Left cardiac atrium (tissue), 4 donors: ENCODE measurements at places on chromosomes 16 and 17.

GRCh38 chr17:82418001-82418986 lies at the start of the genes HEXD and OGFOD3:
Gene HEXD, plus strand, starts transcription at chr17:82418347. Its CDS starts 1,453 bp downstream, at chr17:82419800.
Gene OGFOD3, minus strand, starts transcription at chr17:82418586. Its CDS starts 101 bp downstream, at chr17:82418485.
- DNase-seq = peak; percentile 87

DNA sequence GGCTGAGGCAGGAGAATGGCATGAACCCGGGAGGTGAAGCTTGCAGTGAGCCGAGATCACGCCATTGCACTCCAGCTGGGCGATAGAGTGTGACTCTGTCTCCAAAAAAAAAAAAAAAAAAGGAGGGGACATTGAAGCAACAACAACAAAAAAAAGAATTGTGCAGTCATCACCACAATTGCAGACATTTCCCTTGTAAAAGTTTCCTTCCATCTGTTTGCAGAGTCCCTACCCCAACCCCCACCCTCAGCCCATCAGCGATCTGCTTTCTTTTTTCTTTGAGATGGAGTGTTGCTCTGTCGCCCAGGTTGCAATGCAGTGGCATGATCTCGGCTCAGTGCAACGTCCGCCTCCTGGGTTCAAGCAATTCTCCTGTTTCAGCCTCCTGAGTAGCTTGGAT lies 3.7 kb downstream of the MGRN1 start:
- DNase-seq = no peak

GRCh38 chr16:84952335-84953189 lies 58.8 kb downstream of the ZDHHC7 start:
- DNase-seq = peak; percentile 77

DNA sequence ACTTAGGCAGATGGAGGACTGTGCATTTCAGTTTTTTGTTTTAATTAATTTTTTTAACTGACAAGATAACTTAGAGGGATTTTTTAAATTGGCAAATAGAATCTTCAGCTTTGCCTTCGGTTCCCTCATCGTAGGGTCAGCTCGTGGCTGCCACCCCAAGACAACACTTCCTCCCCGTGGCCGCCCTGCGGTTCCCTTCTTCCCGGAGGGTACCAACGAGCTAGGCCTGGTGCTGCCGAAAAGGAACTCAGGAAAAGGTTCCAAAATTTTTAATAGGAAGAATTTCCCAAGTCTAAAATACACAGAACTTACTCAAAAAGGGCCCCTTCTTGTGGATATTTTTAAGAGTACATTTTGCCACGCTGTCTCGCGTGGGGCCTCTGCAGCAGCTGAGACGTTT lies 210.4 kb upstream of the CHMP6 start:
- no peak for DNase-seq

DNA sequence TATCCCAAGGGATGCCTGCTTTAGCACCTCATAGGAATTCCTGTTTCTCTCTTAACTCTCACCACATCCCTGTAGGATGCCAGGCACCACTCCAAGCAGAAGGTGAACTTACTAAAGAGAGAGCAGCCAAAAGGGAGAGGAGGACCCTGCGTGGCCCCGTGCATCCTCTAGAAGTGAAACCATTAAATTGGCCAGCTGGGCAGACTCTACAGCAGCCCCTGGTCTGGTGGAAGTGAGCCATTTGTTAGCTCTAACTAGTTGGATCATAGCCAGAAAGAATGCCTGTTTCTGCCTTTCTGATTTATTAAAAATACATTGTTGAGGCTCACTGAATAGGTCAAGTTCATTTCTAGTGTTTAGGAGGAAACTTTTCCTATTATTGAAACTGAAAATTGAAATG lies 22.3 kb downstream of the TMEM11 start:
- DNase-seq = no peak

- DNase-seq = no peak
Measured at GRCh38 chr17:35875072-35875799, 4.9 kb downstream of the CCL5 start.

DNA sequence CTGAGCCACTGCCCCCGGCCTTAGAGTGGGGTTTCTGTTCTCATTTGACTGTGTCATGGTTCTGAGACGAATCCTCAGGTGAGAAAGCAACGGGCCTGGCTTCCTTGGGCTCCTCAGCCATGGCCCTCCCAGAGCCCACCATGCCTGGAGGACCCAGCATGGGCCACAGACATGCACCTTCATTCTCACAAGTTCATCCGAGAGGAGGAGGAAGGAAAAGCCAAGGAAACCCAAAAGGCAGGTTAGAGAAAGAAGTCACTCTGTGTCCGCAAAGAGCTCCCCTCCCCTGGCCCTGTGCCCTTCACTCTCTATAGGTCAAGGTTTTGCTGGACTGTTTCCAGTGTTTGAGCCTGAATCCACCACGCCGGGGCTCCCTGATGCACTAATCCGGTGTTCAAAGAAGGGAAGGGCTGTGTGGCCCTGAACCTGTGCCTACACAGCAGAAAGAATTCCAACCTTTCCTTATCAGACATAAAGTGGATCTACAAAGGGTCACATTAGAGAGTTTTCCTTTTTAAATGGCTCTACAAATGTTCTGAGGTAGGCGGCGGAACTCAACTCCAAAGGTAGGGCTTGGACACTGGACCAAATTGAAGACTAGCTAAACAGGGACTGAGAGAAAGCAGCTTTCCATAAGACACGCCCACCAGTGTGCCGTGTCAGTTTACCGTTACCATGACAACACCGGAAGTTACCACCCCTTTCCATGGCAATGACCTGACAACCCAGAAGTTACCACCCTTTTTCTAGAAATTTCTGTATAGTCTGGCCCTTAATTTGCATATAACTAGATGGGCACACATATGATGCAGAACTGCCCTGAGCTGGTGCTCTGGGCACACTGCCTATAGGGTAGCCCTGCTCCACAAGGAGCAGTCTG lies 15.9 kb upstream of the PECAM1 start:
- DNase-seq = no peak

DNA sequence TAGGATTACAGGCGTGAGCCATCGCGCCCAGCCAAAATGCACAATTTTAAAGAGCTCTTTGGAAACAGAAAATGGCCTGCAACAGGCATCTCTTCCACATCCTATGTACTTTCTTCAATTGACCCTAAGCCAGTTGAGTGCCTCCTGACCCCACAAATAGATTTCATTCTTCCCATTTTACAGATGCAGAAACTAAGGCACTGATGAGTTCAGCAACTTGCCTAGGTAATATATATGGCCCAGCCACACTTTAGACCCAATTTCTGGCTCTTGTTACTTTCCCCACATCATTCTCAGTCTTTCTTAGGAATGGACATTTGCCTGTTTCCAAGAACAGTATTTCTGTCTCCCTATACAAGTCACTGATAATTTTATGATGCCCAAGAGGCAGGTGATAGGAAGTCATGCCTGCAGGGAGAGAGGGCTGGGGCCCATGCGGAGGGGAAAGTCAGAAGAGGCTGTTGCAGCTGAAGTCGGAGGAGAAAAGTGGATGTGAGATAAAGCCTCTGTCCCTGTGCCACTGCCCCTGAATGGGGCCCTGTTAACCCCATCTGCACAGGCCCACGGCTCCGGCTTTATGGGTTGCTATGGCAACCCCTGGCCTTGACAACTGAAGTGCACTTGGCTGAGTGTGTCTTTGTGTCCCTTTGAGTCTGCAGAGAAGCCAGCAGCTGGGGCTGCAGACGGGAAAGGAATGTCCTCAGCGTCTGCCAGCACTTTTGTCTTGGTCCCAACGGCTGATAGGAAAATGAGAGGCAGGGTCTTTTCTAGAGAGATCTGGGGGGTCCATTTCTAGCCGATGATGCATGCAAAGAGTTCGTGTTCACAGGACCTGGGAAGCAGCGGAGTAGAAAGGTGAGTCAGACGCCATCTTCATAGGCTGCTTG lies 45.9 kb downstream of the ABAT start:
- DNase-seq = no peak

- no peak for DNase-seq
Measured at GRCh38 chr16:80954985-80955384, 51.7 kb downstream of the CMC2 start.

- DNase-seq = no peak
Measured at GRCh38 chr17:51120357-51120738, 320 bp downstream of the SPAG9 start.

DNA sequence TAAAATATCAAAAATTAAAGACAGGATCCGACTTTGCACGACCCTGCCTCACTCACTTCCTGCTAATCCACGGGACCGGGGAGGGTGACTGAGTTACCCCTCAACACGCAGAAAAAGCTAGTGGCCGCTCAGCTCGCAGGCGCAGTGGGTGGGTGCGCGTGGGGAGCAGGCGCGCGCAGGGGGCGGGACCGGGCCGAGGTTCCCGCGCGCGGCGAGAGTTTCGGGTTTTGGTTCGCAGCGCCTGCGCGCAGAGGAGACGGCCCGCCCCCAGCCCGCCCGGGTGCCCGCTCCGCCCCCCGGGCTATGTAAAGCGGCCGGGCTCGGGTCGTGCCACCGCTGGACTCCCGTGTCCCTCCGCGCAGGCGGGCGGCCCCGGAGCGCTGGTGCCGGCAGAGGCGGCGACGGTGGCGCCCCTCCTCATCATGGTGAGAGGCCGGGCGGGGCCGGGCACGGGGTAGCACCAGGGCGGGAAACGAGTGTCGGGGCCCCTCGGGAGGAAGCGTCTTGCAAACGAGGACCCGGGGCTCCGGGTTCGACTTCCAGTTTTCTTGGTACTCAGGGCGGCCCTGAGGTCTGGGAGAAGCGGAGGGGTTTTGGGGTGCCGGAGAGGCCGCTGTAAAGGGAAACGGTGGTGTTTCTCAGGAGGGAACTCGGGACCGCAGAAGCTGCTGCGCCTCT lies at the start of gene CNP:
CNP (plus strand) TSS at position 333 of the 678 bp plus-strand sequence; CDS start at position 423, 90 bp downstream.
- peak; percentile 93 for DNase-seq

GRCh38 chr16:57723170-57723569 lies 12.4 kb upstream of the KATNB1 start:
- no peak for DNase-seq

DNA sequence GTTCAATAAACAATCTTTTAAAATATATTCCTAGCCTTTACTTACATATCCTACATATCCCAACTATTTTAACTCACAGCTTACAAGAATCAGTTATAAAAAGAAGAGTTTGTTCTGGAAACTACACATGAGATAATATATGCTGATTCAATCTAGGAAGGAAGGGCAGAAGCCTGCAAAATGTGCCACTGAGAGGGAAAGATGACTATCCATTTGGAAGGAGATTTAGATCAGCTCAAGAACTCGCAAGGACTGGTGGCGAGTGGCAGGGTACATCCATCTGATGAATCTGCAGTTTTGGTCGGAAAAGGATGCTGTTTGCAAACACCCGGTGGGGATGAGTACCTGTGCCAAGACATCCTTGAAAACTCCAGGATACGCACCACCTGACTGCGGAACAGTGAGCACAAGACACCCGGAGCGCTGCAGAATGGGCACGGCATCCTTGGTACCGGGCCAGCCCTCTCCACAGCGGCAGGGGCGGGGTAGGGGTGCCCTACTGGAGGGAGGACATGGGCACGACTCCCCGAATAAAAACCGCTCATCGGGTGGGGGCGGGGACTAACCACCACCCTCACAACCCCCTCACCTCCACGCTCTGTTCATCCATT lies 723 bp downstream of the TRIM37 start:
- peak; percentile 61 for DNase-seq

DNA sequence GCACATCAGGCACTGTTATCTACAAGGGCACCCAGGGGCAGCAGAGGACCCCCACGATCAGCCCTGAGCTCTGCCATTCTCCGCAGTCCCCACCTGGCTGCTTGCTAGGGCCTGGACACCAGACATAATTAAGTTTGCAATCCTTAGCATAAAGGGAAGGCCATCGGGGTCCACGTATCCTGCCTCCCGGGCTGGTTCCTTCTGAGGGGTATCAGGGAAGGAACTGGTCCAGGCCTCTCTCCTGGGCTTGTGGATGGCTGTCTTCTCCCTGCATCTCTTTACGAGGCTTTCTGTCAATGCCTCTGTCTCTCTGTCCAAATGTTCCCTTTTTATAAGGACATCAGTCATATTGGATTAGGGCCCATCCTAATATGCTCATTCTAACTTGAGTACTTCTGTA lies 77.8 kb downstream of the CYLD start:
- no peak for DNase-seq
